ENCODE measurements at places on chromosomes 11 and 22. TPM values are rescaled to one million over a fixed set of nuclear protein-coding genes. Genes with fewer than 3 reads are reported as not detected.

Gene ARHGAP8
- 10.3 TPM for total RNA-seq

DNA sequence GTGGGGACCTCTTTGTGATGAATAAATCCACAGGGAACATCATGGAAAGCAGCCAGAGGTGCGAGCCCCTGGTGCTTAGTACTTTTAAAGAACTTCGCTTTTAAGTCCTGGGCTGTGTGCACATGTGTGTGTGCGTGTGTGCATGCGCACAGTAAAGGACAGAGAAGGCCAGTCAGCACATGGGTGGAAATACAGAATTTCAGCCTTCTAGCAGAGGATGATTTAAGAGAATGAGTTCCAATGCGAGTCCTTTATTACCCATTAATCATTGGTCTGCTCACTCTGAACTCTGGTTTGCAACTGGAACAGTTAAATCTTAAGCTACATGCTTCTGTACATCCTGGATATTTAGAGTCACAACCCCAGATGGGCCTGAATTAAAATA lies 18.9 kb downstream of the TEAD1 start:
- H3K27me3 ChIP-seq, result no peaks in the 10 kb centered on the region
- H3K27ac ChIP-seq, result peak overlapping the region; percentile 94
- H3K4me3 ChIP-seq, result peak overlapping the region; percentile 62
- peak; percentile 35 for DNase-seq
- peaks cover 18% of the 10 kb centered on the region for H3K36me3 ChIP-seq

DNA sequence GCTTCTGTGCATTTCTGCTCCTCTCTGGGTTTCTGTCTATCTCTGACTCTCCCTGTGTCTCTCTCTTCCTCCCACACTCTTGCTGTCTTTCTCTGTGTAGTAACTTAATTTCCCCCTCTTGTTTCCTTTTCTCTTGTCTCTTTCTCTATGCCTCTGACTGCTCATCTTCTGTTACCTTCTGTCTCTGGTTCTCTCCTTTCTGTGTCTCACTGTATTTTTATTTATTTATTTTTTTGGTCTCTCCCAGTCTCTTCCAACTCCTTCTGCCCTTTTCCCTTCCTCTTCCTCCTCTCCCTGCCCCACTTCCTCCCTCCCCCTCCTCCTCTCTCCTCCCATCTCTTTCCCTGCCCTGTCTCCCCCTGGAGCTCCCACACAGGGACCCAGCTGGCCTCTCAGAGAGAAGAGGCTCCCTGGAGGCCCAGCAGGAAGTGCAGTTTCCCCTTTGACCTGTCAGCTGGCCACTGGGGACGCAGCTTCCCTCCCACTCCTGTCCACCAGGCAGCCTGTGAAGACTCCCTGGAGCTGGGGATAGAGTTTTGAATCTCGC lies 38.3 kb upstream of the MYH9 start:
- no peak overlapping the region for H3K4me3 ChIP-seq
- no peaks in the 10 kb centered on the region for H3K27me3 ChIP-seq
- no peak overlapping the region for H3K27ac ChIP-seq

Gene OR4D10
- not detected for total RNA-seq

GRCh38 chr11:3914805-3915204 lies 59.3 kb downstream of the STIM1 start:
- no peak overlapping the region for H3K27ac ChIP-seq
- no peaks in the 10 kb centered on the region for H3K27me3 ChIP-seq
- H3K4me1 ChIP-seq, result no peaks in the 10 kb centered on the region
- DNase-seq, result no peak

DNA sequence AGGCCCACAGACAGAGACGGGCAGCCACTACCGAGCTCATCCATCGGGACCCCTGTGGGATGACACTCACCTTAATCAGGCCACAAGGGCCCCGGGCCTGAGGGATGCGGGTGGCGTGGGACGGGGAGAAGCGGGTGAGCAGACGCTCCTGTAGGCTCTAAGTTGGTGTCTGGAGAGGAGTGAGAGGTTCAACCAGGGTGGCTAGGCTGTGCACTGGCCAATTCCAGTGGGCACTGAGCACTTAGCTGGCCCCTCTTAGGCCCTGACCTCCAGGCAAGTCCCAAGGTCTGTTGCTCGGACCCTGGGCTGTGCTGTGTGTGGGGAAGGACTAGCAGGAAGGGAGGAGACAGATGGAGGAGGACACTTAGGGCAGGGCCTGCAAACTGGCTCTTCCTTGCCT lies 139.3 kb downstream of the ST3GAL4 start:
- H3K27me3 ChIP-seq, result peaks cover 25% of the 10 kb centered on the region
- no peaks in the 10 kb centered on the region for H3K36me3 ChIP-seq
- no peaks in the 10 kb centered on the region for H3K4me1 ChIP-seq

GRCh38 chr11:76512851-76513653 lies 68.2 kb downstream of the EMSY start:
- H3K4me1 ChIP-seq, result no peaks in the 10 kb centered on the region
- peak; percentile 26 for DNase-seq
- no peak overlapping the region for H3K27ac ChIP-seq
- no peak overlapping the region for H3K4me3 ChIP-seq
- no peaks in the 10 kb centered on the region for H3K27me3 ChIP-seq

DNA sequence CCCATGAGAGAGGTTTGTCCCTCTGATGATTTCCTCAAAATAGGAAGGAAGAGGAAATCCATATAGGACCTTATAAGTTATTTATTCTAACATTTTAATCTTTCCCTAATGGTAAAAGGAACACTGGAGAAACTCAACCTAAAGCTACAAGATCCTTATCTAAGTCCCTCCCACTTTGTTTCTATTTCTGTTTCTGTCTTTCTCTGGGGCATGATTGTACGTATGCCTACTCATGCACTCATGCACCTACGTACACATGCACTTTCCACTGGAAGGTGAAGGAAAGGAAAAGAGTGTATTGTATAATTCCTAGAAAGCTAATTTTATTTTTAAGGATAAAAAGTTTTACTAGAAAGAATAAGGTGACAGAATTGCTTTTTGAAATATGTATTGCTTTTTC lies 125.0 kb downstream of the RAB38 start:
- H3K27ac ChIP-seq, result no peak overlapping the region
- H3K4me1 ChIP-seq, result peaks cover 5% of the 10 kb centered on the region
- peak; percentile 34 for DNase-seq
- H3K27me3 ChIP-seq, result no peaks in the 10 kb centered on the region

- H3K4me3 ChIP-seq, result no peak overlapping the region
- peak; percentile 60 for DNase-seq
- H3K4me1 ChIP-seq, result peaks cover 42% of the 10 kb centered on the region
- peak overlapping the region; percentile 5 for H3K27ac ChIP-seq
- H3K36me3 ChIP-seq, result peaks cover 5% of the 10 kb centered on the region
- H3K27me3 ChIP-seq, result no peaks in the 10 kb centered on the region
Observed at GRCh38 chr11:34682825-34683224, 61.9 kb downstream of the EHF start.

Gene IGSF22
- not detected for total RNA-seq

- DNase-seq, result no peak
- H3K27ac ChIP-seq, result no peak overlapping the region
Observed at GRCh38 chr11:8784954-8785353, 102.4 kb downstream of the RPL27A start.

DNA sequence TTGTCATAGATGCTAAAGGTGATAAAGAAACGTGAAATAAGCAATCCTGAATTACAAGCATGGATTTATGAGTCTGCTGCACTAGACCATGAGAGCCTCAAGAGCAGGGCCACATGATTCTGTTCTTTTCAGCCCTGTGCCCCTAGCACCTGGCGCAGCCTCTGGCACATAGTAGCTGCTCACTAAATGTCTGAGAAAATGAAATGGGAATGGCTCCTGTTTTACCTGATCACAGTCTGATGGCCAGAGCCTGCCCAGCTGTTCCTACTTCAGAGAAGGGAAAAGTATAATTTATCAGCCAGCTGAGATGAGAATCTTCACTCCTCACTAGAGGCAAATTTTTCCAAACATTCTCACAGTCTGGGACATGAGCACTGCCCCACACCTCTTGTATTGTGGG lies 10.7 kb upstream of the PKNOX2 start:
- no peaks in the 10 kb centered on the region for H3K4me1 ChIP-seq
- no peaks in the 10 kb centered on the region for H3K36me3 ChIP-seq
- no peak overlapping the region for H3K27ac ChIP-seq
- no peak overlapping the region for H3K4me3 ChIP-seq
- no peaks in the 10 kb centered on the region for H3K27me3 ChIP-seq

Data from MCF 10A (cell line).